Chondrocyte (in vitro differentiated cells): ENCODE measurements at places on chromosomes 1 and 21. TPM values are rescaled to one million over a fixed set of nuclear protein-coding genes. Genes with fewer than 3 reads are reported as not detected.

DNA sequence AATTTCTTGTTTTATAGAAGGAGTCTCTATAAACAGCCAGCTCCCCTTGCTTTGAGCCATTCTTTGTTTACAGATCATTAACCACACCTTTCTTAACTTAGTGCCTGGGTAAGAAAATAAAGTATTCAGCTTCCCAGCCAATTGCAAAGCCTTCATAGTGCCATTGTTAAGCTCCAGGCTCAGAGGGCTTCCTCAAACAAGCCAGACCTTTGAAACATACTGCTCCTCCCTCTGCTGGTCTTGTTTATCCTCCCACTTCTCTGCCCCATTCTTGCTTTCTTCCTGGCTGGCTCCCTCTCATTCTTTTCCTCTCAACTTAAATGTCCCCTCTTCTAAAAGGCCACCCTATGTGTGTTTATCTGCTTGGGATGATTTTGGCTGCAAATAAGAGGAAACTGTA lies 319.4 kb upstream of the ST6GALNAC5 start:
- H3K27me3 ChIP-seq: no peaks in the 10 kb centered on the region
- no peaks in the 10 kb centered on the region for H3K4me1 ChIP-seq
- DNase-seq: no peak
- no peak overlapping the region for H3K4me3 ChIP-seq
- no peak overlapping the region for H3K27ac ChIP-seq

DNA sequence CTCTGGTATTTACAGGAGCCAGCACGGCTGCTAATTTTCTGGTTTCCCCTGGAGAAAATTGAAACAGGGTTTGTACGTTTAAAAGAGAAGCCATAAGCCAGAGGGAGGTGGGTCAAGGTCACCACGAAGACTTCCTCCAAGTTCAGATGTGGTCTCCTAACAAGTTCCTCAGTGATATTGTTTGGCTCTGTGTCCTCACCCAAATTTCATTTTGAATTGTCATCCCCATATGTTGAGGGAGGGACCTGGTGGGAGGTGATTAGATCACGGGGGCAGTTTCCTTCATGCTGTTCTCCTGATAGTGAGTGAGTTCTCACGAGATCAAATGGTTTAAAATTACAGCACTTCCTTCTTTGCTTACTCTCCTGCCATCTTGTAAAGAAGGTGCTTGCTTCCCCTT lies 295.4 kb upstream of the DAB1 start:
- H3K27ac ChIP-seq: no peak overlapping the region
- no peaks in the 10 kb centered on the region for H3K36me3 ChIP-seq
- H3K4me1 ChIP-seq: no peaks in the 10 kb centered on the region
- DNase-seq: no peak
- H3K4me3 ChIP-seq: no peak overlapping the region

GRCh38 chr1:115641762-115642167 lies at the start of gene VANGL1:
TSS of gene VANGL1 (plus strand) at chr1:115641970. CDS start at chr1:115651414, 9,444 bp downstream.
- H3K36me3 ChIP-seq: peaks cover 9% of the 10 kb centered on the region
- peaks cover 11% of the 10 kb centered on the region for H3K27me3 ChIP-seq
- peaks cover 14% of the 10 kb centered on the region for H3K4me1 ChIP-seq
- DNase-seq: no peak
- H3K4me3 ChIP-seq: peak within 1 kb of the TSS; percentile 81
- peak within 1 kb of the TSS; percentile 66 for H3K27ac ChIP-seq

DNA sequence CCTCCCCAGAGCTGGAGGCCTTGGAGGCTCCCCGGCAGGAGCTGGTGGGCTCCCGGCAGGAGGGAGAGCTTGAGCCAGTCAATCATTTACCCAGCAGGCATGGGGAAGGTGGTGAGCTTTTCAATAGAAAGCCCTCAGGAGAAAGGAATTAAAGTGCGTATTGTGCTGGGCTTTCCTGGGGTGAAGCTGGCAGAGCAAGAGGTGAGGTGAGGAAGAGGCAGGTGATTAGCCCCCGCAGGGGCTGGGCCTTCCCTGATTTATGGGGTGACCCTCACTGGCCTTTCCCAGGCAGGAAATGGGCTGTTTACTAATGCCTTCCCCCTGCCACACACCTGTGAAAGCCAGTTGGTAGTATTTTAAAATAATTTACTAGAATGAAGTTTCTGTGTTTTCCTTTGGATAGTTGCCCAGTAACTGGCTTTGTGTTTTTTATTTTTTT lies 25.8 kb downstream of the CLDN14 start:
- H3K27ac ChIP-seq: peak overlapping the region; percentile 81
- H3K27me3 ChIP-seq: no peaks in the 10 kb centered on the region
- no peaks in the 10 kb centered on the region for H3K36me3 ChIP-seq
- peaks cover 50% of the 10 kb centered on the region for H3K4me1 ChIP-seq
- DNase-seq: no peak

- no peaks in the 10 kb centered on the region for H3K36me3 ChIP-seq
- peaks cover 3% of the 10 kb centered on the region for H3K27me3 ChIP-seq
- no peak for DNase-seq
Observed at GRCh38 chr1:90393025-90393424, 324.1 kb downstream of the BARHL2 start.

DNA sequence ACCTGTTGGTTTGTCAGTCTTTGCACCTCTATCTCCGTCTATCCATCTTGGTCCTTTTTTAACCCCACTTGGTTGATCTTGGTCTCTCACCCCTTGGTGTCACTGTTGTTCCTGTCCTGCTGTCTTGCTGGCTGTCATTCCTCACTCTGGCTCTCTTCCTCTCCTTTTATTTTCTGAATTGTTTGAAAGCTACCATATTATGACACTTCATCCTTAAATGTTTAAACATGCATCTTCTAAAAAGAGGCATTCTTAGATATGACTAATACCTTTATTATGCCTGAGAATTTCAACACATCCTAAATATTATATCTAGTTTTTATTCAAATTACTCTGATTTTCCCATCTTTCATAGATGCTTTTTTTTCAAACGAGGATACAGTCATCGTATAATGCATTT lies 37.0 kb downstream of the BACH1 start:
- H3K36me3 ChIP-seq: peaks cover 15% of the 10 kb centered on the region
- no peak overlapping the region for H3K4me3 ChIP-seq
- H3K27ac ChIP-seq: peak overlapping the region; percentile 88
- no peak for DNase-seq
- peaks cover 62% of the 10 kb centered on the region for H3K4me1 ChIP-seq

GRCh38 chr1:4375812-4376211 lies 278.6 kb upstream of the AJAP1 start:
- no peaks in the 10 kb centered on the region for H3K27me3 ChIP-seq
- no peaks in the 10 kb centered on the region for H3K4me1 ChIP-seq
- no peak overlapping the region for H3K4me3 ChIP-seq
- H3K36me3 ChIP-seq: no peaks in the 10 kb centered on the region

DNA sequence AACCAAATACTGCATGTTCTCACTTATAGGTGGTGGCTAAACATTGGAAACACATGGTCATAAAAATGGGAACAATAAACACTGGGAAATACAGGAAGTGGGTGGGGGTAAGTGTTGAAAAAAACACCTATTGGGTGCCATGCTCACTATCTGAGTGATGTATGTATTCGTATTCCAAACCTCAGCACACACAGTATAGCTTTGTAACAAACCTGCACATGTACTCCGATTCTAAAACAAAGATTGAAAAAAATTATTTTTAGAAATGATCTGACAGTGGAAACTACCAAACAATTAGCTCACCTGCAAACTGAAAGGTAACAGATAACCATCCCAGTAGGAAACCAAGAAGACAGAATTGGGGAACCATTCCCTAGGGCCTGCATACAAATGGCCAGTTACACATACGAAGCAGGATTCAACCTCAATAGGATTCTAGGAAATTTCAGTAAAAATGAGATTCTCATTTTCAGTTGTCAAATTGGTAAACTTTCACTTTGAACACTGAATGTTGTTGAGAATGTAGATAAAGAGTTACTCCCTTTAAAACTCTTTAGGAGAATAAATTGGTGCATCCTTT lies 88.1 kb upstream of the LRRC8D start:
- no peaks in the 10 kb centered on the region for H3K27me3 ChIP-seq
- H3K4me3 ChIP-seq: no peak overlapping the region
- H3K4me1 ChIP-seq: peaks cover 5% of the 10 kb centered on the region
- H3K27ac ChIP-seq: no peak overlapping the region

DNA sequence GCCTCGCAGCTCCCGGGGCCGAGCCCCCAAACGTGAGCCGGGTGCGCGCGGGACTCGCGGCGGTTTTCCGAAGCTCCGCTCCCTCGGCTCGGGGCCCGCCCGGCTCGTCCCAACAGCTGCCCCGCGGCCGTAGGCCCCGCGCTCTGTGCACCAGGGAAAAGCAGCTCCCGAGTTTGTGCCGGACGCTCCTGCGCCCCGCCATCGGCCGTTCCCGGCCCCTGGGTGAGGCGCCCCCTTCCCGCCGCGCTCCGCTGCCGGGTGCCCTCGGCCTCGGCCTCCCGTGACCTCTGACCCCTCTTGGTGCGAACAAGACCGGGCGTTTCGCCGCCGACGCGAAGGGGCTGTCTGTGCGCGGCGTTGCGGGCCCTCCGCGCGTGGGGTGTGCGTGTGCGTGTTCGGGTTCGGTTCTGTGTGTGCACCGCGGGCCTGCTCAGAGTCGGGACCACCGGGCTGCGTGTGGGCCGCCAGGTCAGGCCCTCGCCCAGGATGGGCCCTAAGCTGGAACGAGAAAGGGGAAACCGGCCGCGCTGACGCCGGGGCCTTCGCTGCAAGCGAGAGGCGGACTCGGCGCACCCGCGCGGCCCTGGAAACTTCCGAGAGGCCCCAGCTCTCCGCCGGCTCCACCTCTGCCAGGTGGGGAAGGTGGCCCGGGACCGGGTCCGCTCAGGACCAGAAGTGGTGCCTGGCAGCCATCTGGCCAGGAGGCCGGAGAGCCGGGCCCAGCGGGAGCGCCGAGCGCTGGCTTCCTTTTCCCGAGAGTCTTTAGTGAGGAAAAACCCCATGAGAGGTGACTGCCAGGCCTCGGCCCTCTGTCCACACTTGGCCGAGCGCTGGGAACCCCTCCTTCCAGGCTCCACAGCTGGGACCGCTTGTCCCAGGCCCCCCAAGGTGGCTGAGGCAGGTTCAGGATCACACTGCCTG lies 1.9 kb downstream of the PRDM16 start:
- H3K27me3 ChIP-seq: peaks cover 3% of the 10 kb centered on the region
- DNase-seq: peak; percentile 91
- peaks cover 16% of the 10 kb centered on the region for H3K4me1 ChIP-seq

GRCh38 chr1:18085387-18086074 lies 22.1 kb upstream of the IGSF21 start:
- H3K27ac ChIP-seq: no peak overlapping the region
- H3K27me3 ChIP-seq: peaks cover 40% of the 10 kb centered on the region
- no peaks in the 10 kb centered on the region for H3K4me1 ChIP-seq
- no peak overlapping the region for H3K4me3 ChIP-seq

GRCh38 chr1:160439718-160440117 lies 39.4 kb downstream of the VANGL2 start:
- peaks cover 1% of the 10 kb centered on the region for H3K36me3 ChIP-seq
- H3K27ac ChIP-seq: no peak overlapping the region
- H3K4me1 ChIP-seq: no peaks in the 10 kb centered on the region
- peaks cover 28% of the 10 kb centered on the region for H3K27me3 ChIP-seq

DNA sequence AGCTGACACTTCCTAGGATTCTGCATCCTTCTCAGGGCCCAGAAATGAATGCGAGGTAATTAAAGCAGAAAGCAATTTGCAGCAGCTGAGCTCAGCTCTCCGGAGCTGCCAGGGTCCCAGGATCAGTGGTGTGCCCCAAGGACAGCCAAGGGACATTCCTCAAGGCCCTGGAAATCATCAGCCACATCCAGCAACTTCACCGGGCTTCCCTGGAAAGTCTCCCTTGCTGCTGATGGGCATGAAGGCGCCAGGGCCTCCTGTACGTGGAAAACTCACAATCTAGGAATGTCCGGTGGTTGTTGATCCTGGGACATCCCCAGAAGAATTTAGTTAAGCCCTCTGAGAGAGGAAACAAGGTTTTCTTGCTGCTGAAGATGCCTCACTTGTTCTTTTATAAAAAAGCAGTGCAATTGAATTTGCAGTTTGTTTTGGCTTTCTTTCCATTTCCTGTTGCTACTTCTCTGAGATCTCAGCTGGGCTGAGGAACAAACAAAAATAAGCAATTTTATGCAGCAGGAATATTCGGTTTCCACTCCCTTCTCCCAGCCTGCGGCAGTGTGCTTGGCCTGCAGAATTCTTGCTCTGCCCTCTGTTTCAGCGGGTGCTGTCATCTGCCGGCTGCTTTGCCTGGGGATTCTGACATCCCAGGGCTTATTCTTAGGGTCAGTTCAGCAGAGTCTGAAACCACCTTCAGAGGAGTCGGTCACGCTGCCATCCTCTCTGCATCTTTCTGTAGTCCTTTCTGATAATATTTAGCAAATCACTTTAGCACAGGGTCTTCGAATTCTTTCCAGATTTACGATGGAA lies 85.9 kb downstream of the TCP10L start:
- H3K27ac ChIP-seq: peak overlapping the region; percentile 62
- peaks cover 31% of the 10 kb centered on the region for H3K4me1 ChIP-seq
- H3K27me3 ChIP-seq: no peaks in the 10 kb centered on the region
- H3K36me3 ChIP-seq: no peaks in the 10 kb centered on the region

- peak overlapping the region; percentile 93 for H3K27ac ChIP-seq
- no peaks in the 10 kb centered on the region for H3K36me3 ChIP-seq
- peak overlapping the region; percentile 54 for H3K4me3 ChIP-seq
- peaks cover 63% of the 10 kb centered on the region for H3K4me1 ChIP-seq
Observed at GRCh38 chr1:93661829-93662474, 19.7 kb downstream of the BCAR3 start.

DNA sequence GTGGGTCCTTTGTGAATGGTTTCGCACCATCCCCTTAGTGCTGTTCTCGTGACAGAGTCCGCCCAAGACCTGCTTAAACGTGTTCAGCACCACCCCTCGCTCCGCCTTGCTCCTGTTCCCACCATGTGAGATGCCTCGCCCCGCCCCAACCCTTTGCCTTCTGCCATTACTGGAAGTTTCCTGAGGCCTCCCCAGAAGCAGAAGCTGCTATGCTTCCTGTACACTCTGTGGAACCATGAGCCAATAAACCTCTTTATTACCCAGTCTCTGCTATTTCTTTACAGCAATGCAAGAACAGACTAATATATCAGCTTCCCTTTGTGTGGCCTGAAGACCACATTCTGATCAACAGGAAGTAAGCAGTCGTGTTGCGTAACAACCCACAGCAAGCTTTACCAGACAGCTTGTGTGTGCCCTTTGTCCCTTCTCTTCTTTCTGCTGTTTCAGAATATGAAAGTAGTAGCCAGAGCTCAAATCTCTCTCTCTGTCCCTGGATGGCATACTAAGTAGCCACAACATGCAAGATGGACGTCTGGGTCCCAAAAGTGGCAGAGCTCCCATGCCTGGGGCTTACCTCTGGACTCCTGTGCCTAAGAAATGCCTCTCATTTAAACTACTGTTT lies 14.1 kb downstream of the HENMT1 start:
- no peak overlapping the region for H3K27ac ChIP-seq
- no peak for DNase-seq
- H3K27me3 ChIP-seq: no peaks in the 10 kb centered on the region
- no peak overlapping the region for H3K4me3 ChIP-seq

LAD1 gene
- 0.17 to 0.34 TPM in 2 of 3 replicates, not detected in the other for total RNA-seq

LCE1E gene
- not detected in 3 replicates for total RNA-seq

RXFP4 gene
- not detected in 3 replicates for total RNA-seq

FAM72D gene
- total RNA-seq: 0.44 to 0.45 TPM in 2 of 3 replicates, not detected in the other

ZCCHC17 gene
- 31.1 to 34.6 TPM (median 34.5 TPM) in 3 replicates for total RNA-seq

EPHX1 gene
- 61.8 to 69.1 TPM (median 67.0 TPM) in 3 replicates for total RNA-seq

BARHL2 gene
- not detected in 3 replicates for total RNA-seq

VCAM1 gene
- total RNA-seq: 4.6 to 6.1 TPM (median 5.4 TPM) in 3 replicates

PDZK1 gene
- 0.38 to 1.1 TPM (median 0.50 TPM) in 3 replicates for total RNA-seq
